Islet precursor cell (in vitro differentiated cells): ENCODE measurements at places on chromosomes 4 and X.

GRCh38 chrX:28552322-28552721, 34.9 kb upstream of the IL1RAPL1 start:
- no peak for DNase-seq

- DNase-seq: peak; percentile 80
Observed at GRCh38 chrX:40143001-40143400, 45.2 kb upstream of the BCOR start.

DNA sequence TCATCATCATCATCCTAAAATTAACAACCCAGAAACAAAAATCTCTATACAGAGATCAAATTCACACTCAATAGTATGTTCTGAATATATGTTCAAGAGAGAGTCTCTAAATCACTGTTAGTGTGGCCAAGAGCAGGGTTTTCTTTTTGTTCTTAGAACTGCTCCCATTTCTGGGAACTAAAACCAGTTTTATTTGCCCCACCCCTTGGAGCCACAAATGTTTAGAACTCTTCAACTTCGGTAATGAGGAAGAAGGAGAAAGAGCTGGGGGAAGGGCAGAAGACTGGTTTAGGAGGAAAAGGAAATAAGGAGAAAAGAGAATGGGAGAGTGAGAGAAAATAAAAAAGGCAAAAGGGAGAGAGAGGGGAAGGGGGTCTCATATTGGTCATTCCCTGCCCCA, 32.3 kb downstream of the CYBB start:
- DNase-seq: no peak

- DNase-seq: no peak
Observed at GRCh38 chr4:176185051-176185450, 10.3 kb downstream of the SPATA4 start.

DNA sequence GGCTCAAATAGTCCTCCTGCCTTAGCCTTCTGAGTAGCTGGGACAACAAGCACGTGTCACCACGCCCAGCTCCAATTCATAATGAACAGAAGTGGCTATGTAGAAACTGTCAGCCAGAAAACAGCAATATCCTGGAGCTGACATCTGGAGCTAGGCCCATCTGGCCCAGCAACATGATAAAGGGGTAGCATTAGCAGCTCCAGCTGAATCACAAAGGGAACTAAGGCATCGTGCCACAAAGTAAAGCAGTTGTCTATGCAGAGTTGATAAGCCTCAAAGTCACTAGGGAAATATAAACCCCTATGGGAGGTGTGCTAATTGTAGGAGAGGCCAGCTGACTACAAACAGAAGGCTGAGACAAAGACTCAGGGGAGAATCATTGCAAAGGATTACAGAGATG, 270.5 kb upstream of the GPC4 start:
- DNase-seq: no peak

DNA sequence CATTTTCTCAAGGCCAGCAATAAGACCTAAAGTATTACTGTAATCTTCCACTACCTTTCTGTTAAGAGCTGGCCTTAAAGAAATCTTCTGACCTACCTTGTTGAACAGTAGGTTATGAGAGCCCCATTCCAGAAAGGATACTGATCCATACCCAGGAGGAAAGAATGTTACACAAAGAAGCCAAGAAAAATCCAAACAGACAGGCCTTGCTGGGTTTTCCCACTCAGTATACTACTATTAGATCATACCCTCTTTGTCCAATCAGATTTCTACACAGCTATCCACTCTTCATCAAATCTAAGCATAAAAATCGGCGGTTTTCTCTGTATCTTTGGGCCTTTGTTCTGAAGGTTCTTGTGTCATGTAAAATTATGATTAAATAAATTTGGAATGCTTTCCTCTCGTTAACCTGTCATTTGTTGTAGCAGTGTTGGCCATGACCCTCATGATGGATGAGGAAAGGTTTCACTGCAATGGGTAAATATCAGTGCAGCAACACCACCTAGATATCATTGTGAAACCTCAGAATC, 292.3 kb downstream of the ANKRD50 start:
- DNase-seq: no peak

GRCh38 chr4:159398236-159398638, 295.4 kb downstream of the RAPGEF2 start:
- DNase-seq: no peak

DNA sequence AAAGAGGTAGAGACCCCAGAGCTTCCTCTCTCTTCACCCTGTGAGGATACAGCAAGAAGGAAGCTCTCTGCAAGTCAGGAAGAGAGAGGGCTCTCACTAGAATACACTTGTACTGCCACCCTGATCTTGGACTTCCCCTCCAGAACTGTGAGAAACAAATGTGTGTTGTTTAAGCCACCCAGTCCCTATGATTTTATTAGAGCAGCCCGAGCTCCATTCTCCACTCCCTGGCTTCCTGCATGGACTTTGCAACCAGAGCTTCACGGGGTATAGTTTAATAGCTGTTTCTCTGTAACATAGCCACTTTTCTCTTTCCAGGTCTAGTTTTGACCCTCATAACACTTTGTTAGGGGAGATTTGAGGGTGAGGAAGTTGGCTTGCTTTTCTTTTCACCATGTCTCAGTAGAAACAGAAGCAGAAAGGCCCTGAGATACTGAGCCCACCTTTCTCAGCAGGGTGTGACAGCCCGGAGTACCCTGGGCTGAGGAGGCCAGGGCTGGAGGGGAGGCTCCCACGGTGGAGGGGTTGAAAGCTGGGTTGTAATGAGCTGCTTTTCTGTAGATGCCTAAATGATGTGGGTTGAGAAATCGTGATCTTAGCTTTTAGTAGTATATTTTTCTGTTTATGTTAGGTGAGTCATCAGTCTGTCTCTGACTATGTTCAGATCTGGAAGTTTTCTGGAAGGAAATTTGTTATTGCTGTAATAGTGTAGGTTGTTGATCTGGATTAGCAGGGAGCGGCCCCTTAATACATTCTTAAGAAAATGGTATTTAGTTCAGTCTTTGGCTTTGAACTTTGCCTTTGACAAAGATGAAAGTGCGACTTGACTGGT, 118.6 kb downstream of the PTTG2 start:
- no peak for DNase-seq

GRCh38 chr4:94277534-94277933, 65.1 kb downstream of the HPGDS start:
- no peak for DNase-seq

DNA sequence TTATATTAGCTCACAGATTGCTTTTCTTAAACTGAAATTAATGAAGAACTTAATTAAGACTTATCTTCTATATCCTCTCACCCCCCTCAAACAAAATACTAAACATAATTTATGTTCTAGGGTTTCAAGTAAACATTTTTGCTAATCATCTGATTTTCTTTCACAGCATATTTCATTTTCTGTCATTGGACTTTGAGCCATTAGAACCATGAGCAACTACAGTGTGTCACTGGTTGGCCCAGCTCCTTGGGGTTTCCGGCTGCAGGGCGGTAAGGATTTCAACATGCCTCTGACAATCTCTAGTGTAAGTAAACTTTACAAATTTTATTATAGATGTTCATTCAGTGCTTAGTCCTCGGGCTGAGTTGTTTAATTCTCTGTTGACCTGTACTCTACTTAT, 3.3 kb downstream of the PDLIM5 start:
- no peak for DNase-seq

- DNase-seq: peak; percentile 49
Observed at GRCh38 chrX:776061-776460, 145.5 kb downstream of the SHOX start.

DNA sequence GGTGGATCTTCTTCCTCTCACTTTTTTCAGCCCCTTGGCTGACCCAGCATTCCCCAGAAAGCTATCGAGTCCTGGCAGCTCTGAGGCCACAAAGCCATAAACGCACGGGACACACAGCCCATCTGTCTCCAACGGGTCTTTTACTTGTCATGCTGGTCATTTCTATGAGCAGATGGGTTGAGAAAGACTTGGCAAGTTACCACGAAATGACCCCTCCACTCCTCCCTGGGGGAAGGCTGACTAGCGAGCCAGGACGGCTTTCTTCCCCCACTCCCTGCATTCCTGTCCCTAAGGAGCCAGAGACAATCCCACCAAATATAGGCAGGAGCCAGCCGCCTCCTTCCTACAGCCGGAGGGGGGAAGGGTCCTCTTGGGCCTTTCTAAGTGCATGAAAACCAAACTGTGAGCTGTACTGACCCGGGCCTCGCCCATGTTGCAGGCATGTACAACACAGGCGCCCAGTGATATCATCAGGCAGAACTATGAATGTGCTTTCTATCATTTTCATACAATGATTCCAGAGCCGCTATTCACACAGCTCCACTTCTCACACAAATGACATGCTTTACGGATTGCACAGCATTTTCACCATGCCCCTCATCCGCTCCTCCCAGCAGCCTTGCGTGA, 28.6 kb downstream of the AFAP1 start:
- DNase-seq: peak; percentile 93

GRCh38 chr4:112637552-112637866, 566 bp downstream of the LARP7 start:
- no peak for DNase-seq

- DNase-seq: no peak
Observed at GRCh38 chrX:15344106-15344505, 8.8 kb upstream of the PIGA start.

GRCh38 chr4:38691251-38692008, 27.4 kb downstream of the KLF3 start:
- no peak for DNase-seq
